ENCODE measurements at places on chromosomes 5 and 9. TPM values are rescaled to one million over a fixed set of nuclear protein-coding genes. Genes with fewer than 3 reads are reported as not detected.

LHX3 gene
- not detected for total RNA-seq

PLPPR1 gene
- not detected for total RNA-seq

LCN1 gene
- total RNA-seq = not detected

RASEF gene
- total RNA-seq = not detected

CD180 gene
- not detected for total RNA-seq

ADGRD2 gene
- not detected for total RNA-seq

LRRC14B gene
- total RNA-seq = not detected

LHX6 gene
- not detected for total RNA-seq

ADAMTS2 gene
- total RNA-seq = not detected

NR3C1 gene
- total RNA-seq = 154 TPM

FAM221B gene
- not detected for total RNA-seq

TRIO gene
- total RNA-seq = 7.6 TPM

REXO4 gene
- total RNA-seq = 19.4 TPM

C9orf153 gene
- total RNA-seq = 0.32 TPM

ARL14EPL gene
- not detected for total RNA-seq

FOXD4L5 gene
- total RNA-seq = not detected

SIMC1 gene
- 21.1 TPM for total RNA-seq

GLT6D1 gene
- total RNA-seq = not detected

FCHO2 gene
- 2.2 TPM for total RNA-seq

PTGDS gene
- 15.4 TPM for total RNA-seq

C5 gene
- 1.5 TPM for total RNA-seq

C9 gene
- not detected for total RNA-seq

IGIP gene
- 2.3 TPM for total RNA-seq

PTAR1 gene
- total RNA-seq = 85.3 TPM

CATSPER3 gene
- 0.37 TPM for total RNA-seq

Data from CD4-positive, CD25-positive, alpha-beta regulatory T cell (primary cell).